ENCODE measurements at places on chromosomes 2 and 18.

DNA sequence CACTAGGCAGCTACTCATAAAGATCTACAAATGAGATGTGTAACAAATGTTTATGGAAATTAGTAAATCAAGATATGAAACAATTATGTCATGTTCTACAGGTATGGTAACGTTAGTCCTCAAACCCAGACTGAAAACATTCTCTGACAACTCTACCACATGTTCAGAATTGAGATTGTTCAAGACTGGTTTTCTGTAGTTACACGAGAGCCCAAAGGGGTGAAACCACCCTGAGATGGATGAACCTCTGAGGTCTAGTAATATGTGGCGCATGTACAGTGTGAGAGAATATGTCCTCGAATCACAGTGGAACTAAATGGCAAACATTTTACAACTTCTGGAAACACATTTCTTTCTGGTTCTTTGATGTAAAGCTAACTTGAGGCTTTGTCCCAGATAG lies 614.3 kb downstream of the ZEB2 start:
- DNase-seq = no peak

DNA sequence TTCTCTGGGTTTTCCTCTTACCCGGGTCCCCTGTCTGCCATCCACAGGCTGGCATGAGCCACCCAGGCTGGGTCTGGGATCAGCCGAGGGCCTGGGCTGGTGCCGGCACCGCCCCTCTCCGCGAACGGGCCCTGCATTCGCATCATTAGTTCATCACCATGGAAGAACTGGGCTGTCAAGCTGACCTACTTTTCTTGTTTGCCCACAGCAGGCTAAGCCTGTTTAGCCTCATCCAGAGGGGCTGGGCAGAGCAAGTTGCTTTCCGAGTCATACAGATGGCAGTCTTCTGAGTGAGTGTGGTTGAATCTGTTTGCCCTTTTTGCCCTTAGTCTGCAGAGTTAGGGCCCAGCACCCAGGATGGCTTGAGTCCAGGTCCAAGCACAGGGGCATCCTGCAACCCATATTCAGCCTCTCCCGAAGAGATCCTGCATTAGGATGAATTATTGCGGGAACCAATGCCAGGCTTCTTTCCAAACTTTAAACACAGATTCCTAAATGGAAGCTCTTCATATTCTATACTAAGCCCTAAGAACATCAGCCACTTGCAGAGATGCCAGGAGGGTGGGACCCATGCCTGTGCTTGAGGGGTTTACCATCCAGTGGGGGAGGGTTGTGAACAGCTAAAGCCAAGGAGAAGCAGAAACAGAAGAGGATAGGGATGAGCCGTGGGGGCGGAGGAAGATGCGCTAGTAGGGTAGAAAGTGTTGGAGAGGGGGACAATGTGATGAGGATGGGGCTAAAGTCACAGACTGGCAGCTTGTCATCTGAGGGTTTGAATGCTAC lies 68.0 kb downstream of the NPAS2 start:
- DNase-seq = no peak

DNA sequence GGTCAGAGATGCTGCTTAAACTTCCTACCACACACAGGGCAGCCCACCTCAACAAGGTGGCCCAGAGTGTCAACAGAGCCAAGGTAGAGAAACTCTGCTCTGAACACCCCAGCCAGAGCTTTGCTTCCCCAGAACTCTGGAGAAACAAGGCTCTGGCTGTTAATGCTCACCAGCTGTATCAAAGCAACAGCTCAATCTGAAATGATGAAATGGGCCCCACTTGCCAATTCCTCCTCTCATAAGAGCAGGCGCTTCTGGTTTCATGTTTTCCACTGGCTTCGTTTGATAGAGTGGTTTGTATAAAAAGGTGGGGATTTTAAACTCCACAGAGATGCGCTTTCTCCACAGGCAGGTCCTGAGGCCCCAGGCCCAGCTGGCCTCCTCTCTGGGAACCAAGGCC lies 60.9 kb upstream of the TFCP2L1 start:
- DNase-seq = no peak

- DNase-seq = no peak
Measured at GRCh38 chr2:219082332-219082958, 21.7 kb upstream of the IHH start.

DNA sequence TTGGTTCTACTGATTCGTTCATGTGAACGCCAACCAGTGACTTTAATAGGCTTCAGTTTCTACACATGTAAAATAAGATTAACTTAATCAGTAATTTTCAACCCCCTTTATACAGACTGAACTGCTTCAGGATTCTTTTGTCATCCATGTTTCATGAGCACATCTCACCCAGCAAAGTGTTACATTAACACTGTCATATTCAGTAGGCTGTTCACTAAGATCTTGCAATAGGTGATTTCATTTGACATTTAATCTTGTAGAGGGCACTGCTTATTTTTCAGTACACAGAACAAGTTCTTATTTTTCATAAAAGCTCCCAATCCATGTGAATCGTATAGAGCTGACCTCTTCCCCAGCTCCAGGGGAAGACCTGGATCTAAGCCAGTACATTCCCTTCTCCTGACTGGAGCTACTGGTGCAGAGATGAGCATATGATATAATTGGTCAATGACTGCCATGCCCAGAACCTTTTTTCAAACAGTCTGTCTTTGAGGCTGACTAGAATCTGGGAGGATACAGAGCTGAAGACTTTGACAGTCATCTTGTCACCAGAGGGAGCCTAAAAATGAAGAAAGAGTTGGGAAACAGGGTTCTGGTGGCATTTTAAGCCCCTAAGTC lies 72.2 kb upstream of the CHRNA1 start:
- no peak for DNase-seq

DNA sequence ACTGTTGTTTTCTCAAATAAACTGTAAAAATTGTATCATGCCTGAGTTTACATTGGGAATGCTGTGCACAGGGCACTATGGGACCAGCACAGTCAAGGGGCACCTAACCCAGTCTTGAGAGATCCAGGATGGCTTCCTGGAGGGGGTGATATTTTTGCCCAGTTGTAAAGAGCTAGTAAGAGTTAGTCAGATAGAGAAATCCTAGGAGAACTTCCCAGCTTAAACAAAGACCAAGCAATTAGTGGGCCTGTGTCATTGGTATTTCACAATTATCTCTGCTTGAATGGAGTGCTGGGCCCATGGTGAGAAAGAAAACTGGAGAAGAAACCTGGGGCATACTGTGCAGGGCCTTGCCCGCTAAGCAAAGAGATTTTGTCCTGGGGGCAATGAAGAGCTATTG lies 12.2 kb downstream of the XDH start:
- DNase-seq = no peak

- peak; percentile 44 for DNase-seq
Measured at GRCh38 chr2:3461801-3462492, 57.4 kb downstream of the ADI1 start.

- no peak for DNase-seq
Measured at GRCh38 chr2:240993446-240994170, 4.8 kb upstream of the SNED1 start.

GRCh38 chr2:216862628-216863398 lies 2.9 kb upstream of the TNP1 start:
- DNase-seq = no peak

All from CD4-positive, alpha-beta T cell treated with Interleukin-17A for 4 hours (primary cell).